Cardiac septum (tissue), 1 donor: ENCODE measurements at places on chromosomes 16 and 17.

DNA sequence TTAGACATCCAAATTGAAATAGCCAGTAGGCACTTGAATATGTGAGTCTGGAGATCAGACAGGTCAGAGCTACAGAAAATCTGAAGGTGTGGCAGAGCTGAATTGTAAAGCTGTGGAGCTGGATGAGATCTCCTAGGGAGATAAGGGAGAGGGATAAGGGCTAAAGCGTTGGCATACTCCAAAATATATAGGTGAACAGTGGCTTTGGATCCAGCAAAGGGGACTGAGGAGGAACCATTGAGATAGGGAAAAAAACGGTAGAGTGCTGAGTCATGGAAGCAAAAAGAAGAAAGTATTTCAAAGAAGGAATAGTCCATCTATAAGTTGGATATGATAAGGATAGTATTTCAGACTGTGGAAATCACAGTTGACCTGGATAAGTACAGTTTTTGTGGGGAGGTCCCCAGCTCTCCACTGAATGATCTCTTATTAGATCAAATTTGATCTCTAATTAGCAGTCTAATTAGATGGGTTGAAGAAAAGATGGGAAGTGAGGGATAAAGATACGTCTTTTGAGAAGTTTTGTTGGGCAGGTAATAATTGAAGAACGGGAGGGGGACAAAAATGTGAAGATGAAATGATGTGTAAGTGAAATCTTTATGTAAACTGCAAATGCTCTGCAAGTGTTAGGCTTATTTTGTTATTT is 587 bp upstream of the DBF4B start:
- no peak for DNase-seq

GRCh38 chr17:36877771-36878170 is 59.5 kb upstream of the LHX1 start:
- no peak for DNase-seq

DNA sequence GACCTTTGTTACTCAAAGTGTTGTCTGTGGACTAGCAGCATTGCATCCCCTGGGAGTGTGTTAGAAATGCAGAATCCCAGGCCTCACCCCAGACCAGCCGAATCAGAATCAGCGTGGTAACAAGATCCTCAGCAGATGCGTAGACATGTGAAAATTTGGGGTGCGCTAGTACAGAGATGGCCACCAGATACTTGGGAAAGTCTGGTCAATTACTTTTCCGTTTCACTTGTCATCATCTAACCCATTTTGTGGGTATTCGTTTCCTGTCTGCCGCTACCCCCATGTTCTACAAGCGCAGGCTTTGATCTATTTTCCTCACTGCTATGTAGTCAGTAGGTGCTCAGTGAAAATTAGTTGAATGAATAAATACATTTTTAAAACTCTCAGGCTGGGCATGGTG is 33.1 kb upstream of the HERPUD1 start:
- DNase-seq, result no peak

DNA sequence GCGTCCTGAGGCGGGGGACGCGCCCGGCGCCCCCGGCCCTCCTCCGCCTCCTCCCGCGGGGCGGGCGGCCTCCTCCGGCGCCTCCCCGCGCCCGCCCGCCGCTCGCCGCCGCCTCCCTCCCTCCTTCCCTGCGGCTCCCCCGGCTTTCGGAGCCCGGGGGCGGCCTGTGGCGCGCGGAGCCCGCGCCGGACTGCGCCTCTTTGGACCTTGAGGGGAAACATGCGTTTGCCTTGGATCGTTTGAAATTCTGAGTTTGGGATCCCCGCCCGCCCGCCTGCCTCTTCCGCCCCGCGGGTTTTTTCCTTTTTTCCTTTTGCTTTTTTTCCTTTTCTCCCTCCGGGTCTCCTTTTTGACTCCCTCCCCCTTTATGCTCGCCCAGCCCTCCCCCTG is 390 bp downstream of the ZNRF1 start:
- DNase-seq, result no peak

GRCh38 chr17:31452561-31453110 is 61.2 kb downstream of the RAB11FIP4 start:
- DNase-seq, result no peak
